ENCODE measurements at places on chromosomes 5 and 9.

GRCh38 chr9:126620478-126620877 lies 6.8 kb downstream of the LMX1B start:
- DNase-seq = no peak

- DNase-seq = no peak
Measured at GRCh38 chr9:130213911-130214761, 41.9 kb downstream of the NCS1 start.

DNA sequence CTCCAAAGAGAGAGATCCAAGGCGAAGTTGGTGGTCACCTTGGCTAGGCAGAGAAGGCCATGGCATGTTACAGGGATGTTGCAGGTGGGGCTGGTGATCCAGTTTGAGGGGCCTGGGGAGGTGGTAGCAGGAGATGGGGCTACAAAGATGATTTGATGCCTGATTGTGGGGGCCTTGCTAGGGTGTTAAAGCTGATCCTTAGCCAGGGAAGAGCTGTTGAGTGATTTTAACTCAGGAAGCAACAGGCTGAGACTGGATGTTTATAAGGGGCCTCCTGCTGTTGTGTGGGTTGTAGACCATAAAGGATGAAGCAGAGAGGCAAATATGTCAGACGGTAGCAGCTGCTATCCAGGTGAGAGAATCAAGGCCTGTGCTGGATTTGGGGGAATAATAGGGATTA lies 19.0 kb upstream of the SMAD5 start:
- DNase-seq = no peak

GRCh38 chr5:172450453-172450852 lies 3.9 kb downstream of the SH3PXD2B start:
- DNase-seq = no peak

DNA sequence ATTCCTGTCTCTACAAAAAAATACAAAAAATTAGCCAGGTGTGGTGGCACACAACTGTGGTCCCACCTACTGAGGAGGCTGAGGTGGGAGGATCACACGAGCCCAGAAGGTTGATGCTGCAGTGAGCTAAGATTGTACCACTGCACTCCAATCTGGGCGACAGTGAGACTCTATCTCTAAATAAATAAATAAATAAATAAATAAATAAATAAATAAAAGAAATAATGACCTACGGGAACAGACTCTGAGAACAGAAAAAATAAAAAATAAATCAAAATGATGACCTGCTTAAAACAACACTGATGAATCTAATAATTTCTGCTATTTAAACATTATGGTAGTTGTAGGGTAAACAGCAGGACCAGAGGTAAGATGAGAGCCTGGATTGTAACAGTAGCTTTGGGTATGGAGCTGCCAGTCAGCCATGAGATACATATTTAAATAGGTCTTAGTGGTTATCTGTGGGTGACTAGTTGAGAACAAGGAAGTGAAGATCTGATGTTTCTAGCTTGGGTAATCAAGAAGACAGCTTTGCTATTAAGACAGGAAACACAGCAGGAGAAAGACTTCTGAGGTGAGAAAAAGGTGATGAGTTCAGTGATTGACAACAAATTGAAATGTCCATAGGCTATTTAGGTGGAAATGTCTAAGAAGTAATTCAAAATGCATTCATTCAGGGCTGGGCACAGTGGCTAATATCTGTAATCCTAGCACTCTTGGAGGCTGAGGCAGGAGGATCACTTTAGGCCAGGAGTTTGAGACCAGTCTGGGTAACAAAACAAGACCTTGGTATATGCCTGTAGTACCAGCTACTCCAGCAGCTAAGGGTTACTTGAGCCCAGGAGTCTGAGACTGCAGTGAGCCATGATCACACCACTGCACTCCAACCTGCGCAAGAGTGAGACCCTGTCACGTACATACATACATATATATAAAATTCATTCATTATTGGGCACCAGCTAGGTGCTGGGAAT lies 11.0 kb downstream of the RNF145 start:
- DNase-seq = no peak

- DNase-seq = no peak
Measured at GRCh38 chr5:121746763-121747162, 104.9 kb upstream of the FTMT start.

- no peak for DNase-seq
Measured at GRCh38 chr5:79824444-79824843, 134.8 kb downstream of the CMYA5 start.

DNA sequence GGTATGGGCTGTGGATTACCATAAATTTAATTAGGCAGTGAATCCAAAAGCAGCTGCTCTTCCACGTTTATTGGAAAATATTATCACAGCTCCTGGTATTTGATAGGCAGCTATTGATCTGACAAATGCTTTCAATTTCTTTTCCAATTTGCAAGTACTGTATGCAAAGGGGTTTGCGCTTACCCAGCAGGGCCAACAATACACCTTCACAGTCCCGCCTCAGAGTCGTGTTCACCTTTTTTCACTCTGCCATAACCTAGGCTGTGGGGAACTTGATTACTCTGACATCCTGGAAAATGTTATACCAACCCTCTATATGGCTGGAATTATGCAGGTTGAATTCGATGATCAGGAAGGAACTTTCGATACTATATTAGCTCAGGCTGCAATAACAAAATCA lies 32.3 kb upstream of the TENT4A start:
- no peak for DNase-seq

DNA sequence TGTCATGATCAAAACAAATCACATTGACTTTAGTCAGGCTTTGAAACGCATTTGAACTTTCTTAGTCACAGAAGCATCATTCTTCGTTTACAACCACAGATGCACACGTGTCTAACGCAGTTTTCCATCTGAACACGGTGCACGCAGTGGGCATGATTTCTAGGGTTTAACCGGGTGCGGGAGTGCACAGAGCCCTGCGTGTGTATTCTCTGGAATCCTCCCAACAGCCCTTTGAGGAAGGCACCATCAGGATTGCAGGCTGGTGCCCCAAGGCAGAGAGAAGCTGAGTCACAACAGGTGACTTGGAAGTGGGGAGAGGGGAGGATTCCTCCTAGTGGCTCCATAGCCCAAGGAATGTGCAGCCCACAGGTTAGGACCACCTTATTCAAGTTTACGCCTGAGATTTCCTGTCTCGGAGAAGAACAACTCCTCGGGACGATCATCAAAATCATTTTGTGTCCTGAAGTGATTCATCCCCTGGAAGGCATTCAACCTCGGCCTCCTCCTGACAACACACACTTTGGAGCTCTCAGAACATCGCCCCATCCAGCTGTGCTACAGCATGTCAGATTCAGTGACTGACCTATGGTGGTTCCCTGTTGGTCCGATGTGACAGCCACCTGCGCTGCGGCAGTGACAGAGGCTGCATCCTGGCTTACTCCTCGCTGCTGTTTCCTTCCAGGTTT lies 13.1 kb downstream of the ROPN1L start:
- peak; percentile 80 for DNase-seq

GRCh38 chr9:87387351-87388011 lies 110.2 kb upstream of the DAPK1 start:
- DNase-seq = peak; percentile 13

- no peak for DNase-seq
Measured at GRCh38 chr5:153998010-153998409, 40.7 kb downstream of the FAM114A2 start.

DNA sequence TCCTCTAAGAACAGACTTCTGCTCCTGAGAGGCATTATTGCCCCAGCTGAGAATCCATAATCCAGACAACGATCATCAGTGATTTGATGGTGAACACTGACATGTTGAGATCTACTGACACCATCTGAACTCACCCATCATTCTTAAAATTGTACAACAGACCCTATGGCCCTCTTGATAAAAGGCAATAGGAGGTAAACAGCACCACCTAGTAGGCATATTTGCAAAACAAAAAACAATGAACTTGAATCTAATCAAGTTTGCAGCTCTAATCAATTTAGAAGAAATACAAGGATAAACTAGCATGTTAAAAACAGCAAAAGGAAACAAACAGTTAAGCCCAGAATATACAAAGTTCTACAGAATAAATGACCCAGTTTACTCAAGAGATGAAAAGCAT lies 89.6 kb downstream of the SFXN1 start:
- DNase-seq = no peak

DNA sequence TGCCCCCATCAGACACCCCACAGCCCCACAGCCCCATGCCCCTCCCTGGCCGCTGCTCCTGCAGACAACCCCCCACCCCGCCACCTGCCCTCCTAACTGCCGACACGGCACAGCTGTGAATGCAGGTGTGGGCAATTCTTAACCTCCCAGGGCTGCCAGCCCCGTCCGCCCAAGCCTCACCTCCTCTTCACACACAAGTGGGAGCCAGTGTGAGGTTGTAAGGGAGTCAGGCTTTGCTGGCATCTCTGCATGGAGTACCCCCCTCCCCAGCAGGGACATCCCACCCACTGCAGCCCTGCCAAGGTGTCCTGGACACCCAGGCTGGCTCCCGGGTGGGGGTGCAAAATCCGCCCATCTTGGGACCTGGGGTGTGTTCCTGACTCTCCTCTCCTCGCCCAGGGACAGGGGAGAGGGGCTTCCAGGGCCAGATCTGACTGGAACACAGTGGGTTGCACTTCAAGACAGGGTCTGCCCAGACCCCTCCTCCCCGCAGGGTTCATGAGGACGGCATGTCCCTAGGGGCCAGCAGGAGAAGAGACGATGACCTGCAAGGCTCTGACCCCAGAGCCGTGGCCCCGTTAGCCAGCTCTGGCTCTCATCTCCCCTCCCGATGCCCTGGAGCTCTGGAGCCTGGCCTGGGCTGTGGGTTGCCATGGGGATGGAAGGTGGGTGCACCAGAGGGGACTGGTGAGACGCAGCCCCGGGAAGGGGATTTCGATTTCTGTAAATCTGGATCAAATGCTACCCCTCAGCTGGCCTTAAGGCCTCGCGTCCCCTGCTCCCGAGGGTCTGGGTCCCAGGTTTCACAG lies 34.4 kb downstream of the SARDH start:
- no peak for DNase-seq

- no peak for DNase-seq
Measured at GRCh38 chr5:6391151-6391550, 12.8 kb upstream of the MED10 start.

Data from EH (cell line).